ENCODE measurements at places on chromosomes 5 and 9. TPM values are rescaled to one million over a fixed set of nuclear protein-coding genes. Genes with fewer than 3 reads are reported as not detected.
A peak's percentile ranks its signal among the peaks of the same experiment; 100 is the strongest.

Gene FAXDC2
- 86.3 TPM for total RNA-seq

DNA sequence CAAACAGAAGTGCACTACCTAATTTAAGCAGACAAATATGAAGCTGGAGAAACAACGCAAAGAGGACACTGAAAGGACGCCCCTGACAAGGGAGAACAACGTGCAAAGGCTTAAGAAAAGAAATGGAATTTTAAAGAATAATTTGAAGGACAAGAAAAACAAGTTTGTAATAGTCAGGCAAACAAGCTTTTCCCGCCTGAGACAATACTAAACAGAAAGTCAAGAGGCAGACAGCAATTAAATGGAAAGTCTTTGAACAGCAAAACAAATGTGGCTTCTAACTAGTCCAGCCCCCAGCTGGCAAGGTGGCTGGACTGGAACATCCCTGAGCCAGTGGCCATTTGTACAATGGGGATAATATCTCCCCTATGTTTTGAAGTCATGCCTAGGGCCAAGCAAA is 63.3 kb downstream of the SIL1 start:
- DNase-seq, result no peak

GRCh38 chr5:57627661-57628060 is 145.1 kb upstream of the ACTBL2 start:
- no peak for DNase-seq

DNA sequence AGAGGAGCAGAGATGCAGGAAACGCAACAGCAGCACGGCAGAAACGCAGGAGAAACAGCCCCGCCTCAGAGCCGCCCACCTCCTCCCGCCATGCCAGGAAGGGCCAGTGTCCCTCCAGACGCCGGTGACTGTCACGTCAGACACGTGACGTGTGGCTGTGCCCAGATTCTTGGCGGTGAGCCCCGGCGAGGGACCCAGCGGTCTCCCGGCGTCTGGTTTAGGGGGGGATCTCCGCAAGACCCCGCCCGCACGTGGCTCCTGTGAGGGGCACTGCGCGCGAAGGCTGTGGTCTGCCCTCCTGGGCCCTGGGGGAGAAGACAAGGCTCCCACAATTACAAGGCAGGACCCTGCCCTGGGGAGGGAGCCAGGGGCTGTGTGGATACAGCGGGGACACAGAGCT is 2.4 kb upstream of the LCN8 start:
- no peak for DNase-seq

DNA sequence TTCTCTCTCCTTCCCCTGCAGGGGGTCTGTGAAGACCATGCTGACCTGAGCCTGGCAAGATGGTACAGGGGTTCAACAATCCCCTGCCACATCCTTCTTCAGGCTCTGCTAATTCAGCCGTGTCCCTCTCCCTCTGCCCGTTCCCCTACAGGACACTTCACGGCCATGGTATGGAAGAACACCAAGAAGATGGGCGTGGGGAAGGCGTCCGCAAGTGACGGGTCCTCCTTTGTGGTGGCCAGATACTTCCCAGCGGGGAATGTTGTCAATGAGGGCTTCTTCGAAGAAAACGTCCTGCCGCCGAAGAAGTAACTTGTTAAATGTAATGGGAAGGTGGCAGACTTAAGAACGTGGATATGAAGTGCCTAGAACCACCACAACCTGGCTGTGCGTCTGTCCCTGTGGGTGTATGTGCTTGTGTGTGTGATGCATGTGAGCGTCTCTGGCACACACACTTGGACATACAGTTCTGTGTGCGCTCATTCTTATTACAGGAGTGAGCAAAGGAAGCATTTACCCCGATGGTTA is 6.9 kb upstream of the CCIN start:
- DNase-seq, result no peak

GRCh38 chr9:76603448-76603895 is 144.5 kb downstream of the GCNT1 start:
- no peak for DNase-seq

Gene SH3GL2
- not detected for total RNA-seq

- no peak for DNase-seq
These were observed 745.9 kb upstream of the CDH9 start for GRCh38 chr5:27784317-27784716.

Gene TNFSF15
- 1.5 TPM for total RNA-seq

DNA sequence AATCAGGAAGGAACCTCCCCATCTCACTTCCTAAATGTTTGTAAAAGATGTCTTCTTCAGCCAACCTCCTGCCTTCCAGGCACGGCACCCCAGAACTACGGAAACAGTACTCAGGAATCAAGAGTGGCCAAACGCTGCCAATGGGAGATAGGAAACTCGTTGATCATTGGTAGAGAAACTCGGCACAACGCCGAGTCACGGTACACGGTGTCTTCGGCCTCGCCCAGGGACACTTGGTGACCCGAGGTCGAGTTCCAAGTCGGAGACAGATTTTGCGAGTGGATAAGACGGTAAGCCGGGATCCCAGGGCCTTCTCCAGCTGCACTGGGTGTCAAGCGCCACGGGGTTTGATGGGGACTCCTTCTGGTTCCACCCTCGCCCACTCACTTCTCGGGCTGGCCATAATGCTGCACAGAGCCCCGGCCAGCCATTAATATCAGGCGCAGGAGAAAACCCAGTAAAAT is 343 bp downstream of the KIAA0825 start:
- peak; percentile 21 for DNase-seq

Gene ANKRD55
- total RNA-seq, result not detected

Gene ACSL6
- 0.78 TPM for total RNA-seq

- no peak for DNase-seq
These were observed 13.7 kb upstream of the CKMT2 start for GRCh38 chr5:81219389-81219788.

DNA sequence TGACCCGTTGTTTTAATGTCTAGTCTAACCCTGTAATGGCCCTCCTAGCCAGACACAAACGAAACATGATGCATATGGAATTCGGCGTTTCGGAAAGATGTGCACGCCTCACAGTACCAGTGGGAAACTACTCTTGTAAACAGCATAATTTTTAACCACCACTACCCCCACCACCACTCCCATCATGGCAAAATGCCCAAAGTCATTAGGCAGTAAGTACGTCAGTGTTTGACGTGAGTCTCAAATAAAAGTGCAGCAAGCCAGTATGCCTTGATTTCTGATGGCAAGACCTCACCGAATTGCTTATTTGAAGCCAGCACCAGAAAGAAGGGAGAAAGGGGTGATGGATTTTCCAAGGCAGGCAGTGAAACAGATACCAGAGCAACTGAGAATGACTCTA is 71.4 kb downstream of the ADRB2 start:
- DNase-seq, result no peak

GRCh38 chr9:71048280-71048679 is 73.1 kb downstream of the TRPM3 start:
- no peak for DNase-seq

GRCh38 chr5:137665678-137666460 is 70.0 kb downstream of the KLHL3 start:
- DNase-seq, result no peak

DNA sequence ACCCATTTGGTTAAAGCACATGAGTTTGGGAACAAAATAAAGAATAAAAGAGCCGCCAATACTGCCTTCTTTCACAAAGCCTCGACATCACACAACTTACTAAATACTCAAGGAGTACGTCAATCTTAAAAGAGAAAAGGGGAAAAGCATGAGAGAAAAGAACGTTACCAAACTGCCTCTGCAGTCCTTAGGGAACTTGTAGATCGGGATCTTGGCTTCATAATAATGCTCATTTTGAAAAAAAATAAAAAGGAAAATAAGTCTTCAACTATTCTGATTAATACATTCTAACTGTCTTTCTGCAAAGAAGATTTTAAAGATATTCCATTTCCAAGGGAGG is 618.4 kb downstream of the PDE4D start:
- DNase-seq, result no peak

All from tibial nerve (tissue), 4 donors.